Activated T-cell treated with anti-CD3 and anti-CD28 coated beads for 24 hours (primary cell): ENCODE measurements at places on chromosomes 7 and 10.

GRCh38 chr10:124546957-124547646 is 85.5 kb downstream of the LHPP start:
- no peak for DNase-seq

DNA sequence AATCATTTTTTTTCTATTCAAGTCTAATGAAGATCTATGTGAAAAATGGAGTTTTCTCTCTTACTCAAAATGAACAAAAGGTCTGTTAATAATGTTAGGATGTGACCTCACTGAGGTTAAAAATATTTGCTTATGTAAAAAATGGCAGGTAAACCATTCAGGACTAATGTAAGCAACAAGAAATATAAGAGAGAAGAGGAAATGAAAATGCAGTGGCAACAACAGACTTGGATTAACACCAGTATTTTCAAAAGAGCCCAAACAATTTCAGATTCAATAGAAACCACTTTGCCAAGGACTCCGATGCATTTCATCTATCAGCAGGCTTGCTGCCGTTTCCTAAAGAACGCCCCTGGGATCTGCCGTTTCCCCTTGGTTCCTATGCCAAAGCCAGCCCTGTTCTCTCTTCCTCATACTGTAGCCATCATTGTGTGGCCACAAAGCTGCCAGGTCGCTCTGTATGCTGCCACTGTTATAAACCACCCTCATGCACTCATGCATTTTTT is 66.4 kb downstream of the MTURN start:
- no peak for DNase-seq

- DNase-seq = no peak
These were observed 18.5 kb downstream of the PIK3CG start for GRCh38 chr7:106883456-106884026.

- DNase-seq = no peak
These were observed 23.6 kb downstream of the PANK1 start for GRCh38 chr10:89621438-89621837.

- no peak for DNase-seq
These were observed 20.2 kb downstream of the HPS6 start for GRCh38 chr10:102085336-102085735.

GRCh38 chr7:37432281-37432920 is 16.3 kb downstream of the ELMO1 start:
- DNase-seq = no peak

DNA sequence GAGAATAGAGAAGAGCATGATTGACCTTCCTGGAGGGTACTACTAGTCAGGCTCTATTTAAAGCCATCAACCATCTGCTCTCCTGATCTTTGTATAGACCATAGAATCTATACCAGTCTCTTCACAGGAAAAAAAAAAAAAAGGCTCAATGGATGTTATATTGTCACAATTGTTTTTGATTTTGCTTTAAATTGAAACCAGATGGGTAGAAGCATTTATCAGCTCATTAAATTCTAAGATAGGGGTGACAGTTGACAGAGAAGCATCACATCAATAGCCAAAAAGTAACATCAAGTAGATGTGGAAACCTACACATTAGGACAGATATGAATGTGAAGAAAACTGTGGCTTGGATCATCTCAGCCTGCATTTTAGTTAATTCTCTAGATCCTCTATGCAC is 558.9 kb upstream of the MBL2 start:
- DNase-seq = no peak

DNA sequence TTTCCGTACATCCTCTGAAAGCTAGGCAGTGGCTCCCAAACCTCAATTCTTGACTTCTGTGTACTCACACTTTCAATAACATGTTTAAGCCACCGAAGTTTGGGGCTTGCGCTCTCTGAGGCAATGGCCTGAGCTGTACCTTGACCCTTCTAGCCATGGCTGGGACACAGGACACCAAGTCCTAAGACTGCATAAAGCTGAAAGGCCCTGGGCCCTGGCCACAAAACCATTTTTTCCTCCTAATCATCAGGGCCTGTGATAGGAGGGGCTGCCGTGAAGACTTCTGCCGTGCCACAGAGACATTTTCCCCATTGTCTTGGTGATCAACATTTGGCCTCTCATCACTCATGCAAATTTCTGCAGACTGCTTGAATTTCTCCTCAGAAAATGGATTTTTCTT is 216.5 kb upstream of the TEX47 start:
- no peak for DNase-seq

DNA sequence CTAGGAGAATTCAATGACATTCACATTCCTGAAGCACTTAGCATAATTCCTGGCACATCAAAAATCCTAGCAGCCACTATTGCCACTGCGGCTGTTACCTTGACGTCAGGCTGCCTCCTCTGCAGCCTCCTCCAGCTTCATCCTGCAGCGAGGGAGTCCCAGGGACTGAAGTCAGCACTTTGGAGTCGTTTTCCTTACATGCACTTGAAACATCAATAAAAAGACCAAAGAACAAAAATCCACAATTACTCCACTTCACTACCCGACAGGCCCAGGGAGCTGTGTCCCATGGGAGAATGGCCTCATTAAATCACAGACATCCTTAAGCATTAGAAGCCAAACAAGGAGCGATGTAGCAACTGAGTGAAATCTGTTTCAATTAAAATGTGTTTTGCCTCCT is 48.6 kb upstream of the NANOS1 start:
- no peak for DNase-seq

DNA sequence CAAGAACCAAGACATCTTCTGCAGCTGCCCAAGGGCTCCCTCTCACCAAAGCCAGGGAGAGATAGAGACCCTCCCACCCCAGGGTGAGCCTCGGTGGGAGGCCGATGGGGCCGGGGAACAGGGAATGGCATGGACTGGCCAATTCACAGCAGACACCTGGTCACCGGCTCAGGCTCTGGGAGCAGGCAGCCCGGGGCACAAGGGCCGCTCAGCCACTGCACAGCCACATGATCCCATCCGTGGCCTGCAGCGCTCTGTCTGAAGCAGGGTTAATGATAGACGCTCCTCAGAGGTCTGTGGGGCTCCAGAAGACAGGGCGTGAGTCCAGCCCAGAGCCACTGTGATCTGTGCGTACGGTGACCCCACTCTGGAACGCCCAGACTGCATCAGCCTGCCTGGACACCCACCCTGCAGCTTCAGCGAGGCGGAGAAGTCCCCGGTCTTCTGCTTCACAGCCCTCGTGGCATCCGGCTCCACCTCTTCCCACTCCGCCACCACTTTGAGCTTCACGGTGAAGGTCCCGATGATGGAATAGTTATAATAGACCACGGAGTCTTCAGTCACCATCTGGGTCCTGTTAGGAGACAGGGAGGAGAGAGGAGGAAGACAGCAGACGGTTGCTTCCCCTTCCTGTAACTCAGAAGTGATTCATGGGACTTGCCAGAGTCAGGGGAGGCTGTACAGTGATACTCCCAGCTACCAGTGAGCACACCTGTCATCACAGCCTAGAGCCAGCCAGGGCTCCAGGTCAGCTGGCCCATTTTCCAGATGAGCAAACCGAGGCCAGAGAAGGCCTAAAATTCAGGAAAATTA is 14.0 kb downstream of the TMEM130 start:
- no peak for DNase-seq

DNA sequence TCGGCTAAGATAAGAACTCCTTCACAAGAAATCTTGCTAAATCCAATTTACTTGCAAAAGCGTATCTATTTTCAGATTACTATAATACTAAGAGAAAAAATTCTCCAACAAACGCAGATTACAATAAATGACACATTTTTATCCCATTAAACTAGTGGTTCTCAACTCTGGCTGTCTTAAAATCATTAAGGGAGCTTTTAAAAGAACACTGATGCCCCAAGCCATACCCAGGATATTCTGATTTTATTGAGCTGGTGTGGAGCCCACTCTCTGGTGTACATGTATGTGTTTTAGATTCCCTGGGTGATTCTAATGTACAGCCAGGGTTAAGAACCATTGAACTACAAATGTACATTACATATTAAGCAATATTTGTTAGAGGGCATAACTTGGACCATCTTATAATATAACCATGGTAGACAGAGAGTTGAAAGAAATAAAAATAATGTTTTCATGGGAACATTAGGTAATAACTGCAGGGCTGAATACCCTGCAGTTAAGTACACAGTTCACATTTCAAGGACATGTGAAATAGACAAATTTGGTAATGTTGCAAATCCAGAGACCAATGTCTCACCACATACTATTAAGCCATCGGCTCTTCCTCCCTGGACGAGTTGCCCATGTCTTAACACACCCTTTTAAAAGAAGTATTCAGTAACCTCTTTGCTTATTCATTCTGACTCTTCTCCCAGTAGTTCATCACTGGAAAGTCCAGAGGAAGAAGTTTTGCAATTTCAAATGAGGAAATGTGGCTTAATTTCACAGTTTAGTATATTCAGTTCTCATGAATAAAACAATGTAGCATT is 6.2 kb downstream of the GSAP start:
- no peak for DNase-seq

DNA sequence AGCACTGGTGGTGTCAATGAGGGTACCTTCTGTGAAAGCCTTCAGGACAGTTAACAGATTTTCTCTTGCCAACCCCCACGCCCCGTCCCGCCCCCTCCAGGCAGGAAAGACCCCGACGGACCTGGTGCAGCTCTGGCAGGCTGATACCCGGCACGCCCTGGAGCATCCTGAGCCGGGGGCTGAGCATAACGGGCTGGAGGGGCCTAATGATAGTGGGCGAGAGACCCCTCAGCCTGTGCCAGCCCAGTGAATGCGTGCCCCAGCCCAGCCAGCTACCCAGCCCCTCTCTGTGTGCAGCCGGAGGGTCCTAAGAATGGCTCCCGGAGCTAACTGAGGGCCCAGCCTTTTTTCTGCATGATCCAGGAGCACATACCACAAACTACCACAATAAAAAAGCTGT is 713 bp upstream of the HOGA1 start:
- DNase-seq = no peak

- no peak for DNase-seq
These were observed 158.5 kb downstream of the GALNT17 start for GRCh38 chr7:71290452-71290851.

DNA sequence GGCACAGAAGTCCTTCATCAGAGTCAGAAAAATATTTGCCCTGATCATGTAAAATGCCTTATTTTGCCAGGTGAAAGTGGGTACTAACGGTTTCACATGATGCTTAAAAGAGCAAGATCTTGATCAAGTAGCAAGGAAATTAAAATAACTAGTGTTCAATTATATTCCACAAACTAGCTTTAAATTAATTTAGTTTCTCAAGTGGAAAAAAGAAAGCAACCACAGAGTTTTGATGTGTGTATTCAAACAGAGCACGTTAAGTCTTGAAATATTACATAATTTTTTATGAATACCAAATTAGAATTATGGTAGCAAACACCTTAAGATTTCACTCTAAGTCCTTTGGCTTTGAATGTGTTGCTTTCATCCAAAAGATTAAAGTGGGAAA is 47.3 kb downstream of the PIP4K2A start:
- no peak for DNase-seq

DNA sequence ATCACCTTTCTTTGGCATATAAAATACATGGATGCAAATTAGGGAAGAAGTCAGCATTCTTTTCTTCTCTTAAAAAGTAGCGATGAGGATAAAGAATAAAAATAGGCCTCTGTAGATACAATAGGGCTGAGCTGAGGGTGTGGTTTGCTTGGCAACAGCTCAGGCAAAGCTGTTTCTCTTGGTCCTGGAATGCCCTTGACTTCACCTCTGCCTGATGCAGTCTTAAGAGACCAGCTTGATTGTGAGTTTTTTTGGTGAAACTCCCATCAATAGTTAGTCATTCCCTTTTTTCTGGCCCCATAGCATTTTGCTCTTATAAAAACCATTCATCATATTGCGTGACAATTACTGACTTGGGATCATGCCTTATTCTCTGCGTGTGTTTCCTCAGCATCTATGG is 42.1 kb upstream of the MKLN1 start:
- DNase-seq = no peak

DNA sequence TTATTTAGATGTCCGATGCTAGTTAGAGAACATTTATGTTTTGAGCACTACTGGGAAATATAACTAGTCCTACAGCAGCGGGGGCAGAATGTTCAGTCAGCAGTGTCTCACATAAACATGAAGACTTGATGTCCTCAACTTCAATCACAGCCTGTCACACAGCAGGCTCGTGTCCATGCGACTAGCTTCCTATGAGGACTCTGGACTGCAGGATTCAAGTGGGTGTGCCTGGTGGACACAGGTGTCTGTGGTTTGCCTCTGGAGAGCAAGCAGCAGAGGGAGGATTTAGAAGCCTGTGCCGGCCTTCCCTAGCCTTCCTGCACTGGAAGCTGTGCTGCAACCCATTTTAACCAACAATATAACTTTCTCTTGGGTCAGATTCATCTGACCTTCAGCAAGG is 30.0 kb upstream of the LANCL2 start:
- no peak for DNase-seq

DNA sequence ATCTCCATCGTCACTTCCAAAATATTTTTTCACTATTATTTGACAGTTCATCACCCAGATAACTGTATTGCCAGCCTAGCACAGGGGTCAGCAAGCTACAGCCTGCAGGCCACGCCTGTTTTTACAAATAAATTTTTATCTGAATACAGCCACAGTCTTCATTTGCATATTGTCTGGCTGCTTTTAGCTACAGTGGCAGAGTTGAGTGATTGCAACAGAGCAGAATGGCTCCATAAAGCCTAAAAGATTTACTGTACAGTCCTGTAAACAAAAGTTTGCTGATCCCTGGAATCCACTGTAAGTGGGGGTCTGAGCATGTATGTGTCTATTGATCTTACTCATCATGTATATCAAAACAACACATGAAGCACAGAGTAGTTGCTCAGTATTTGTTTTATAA is 45.9 kb upstream of the GNAI1 start:
- DNase-seq = no peak

DNA sequence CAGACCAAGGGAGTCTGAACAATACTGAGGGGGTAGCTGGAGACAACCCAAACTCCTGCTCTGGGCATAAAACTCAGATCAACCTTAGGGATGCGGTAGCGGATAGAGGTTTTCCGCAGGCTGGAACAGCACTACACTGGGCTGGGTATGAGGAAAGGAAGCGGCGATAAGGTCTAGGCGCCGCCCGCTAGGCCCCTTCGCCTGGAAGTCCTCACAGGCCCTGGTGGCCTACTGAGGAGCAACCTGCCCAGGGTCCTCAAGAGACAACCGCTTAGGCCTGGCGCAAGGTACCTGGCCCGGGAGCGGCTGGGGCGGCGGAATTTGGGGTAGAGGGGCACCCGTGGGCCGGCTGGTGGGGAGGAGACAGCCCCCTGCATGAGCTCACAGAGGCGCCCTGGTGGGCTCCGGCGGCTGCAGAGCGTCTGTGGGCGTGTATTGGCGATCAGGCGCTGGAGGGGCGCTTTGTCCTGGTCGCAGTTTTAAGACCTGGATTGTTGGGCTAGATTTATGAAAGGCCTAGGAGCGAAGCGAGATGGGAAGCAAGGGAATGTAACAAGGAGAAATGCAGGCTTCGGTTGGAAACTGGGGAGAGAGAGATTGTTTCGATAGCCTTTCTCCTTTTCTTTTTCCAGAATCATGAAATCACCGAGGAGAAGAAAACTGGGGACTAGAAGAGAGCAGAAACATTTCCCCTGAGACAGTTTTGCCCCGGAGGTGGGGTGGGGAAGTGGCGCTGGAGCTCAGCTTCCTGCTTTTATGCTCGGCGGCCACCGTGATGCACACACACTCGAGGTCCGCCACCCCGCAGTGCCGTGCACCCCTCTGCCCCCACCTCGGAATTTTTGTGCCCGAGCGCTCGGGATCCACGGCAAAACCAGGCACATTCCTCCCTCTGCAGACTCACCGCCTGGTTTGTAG is 2.4 kb upstream of the NKX2-3 start:
- DNase-seq = no peak

GRCh38 chr7:128349466-128349825 is 5.7 kb upstream of the RBM28 start:
- no peak for DNase-seq

- DNase-seq = no peak
These were observed 147.8 kb downstream of the NEURL1 start for GRCh38 chr10:103641326-103641725.
